ENCODE measurements at places on chromosomes 16 and 17.

DNA sequence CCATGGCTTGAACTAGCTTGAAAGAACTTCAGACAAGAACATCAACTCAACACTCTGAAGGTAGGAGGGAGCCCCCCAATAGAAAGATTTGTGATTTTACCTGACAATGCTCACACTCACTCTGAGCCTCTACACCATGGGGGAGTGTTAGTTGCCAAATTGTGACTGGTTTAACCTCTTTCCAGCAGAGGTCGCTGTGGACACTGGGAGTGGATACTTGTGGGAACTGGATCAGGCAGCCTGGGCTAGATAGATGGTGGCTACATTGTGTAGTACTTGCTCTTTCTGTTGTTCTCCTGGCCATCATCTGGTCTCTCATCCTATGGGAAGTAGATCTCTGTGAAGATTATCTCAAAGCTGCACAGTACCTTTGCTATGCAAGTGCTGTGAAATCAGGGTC, 2.9 kb downstream of the SMPD3 start:
- DNase-seq, result peak; percentile 36

- peak; percentile 32 for DNase-seq
These were observed 2.6 kb upstream of the ADORA2B start for GRCh38 chr17:15942207-15942833.

DNA sequence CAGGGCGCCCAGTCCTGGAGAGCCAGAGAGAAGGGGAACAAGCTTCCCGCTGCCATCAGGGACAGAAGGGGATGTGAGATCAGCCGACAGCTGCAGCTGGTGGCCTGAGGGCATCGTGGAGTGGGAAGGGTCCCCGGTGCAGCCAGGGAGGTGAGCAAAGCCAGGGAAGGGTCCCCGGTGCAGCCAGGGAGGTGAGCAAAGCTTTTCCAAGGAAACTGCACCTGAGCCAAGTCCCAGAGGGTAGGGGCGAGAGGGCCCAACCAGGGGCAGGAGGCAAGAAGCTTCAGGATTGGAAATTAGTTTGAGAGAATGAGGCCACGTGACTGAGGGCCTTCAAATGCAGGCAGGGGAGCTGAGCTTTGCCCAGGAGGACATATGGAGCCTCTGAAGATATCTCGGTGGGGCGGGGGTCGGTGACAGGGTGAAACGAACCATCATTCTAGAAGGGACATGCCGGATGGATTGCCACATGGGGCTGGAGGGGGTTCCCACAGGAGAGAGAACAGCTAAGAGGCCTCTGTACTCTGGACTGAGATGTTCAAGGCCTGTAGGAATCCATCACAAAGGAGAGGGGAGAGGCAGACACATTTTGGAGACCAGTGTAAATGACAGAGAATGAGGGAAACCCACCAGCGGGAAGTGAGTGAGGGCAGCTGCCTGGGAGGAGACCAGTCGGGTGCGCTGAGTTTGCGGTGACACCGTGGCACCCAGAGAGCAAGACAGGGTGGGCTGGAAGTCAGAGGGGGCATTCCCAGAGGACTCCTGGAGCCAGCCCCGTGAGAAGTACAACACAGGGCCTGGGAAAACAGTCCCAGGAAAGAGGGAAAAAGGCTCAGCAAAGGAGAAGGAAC, 31.4 kb upstream of the RPH3AL start:
- DNase-seq, result no peak

- DNase-seq, result peak; percentile 23
These were observed 12.8 kb downstream of the SMIM5 start for GRCh38 chr17:75645889-75646637.

- no peak for DNase-seq
These were observed 191.1 kb downstream of the ZFHX3 start for GRCh38 chr16:72856797-72857196.

GRCh38 chr16:10606607-10607006, 26.2 kb upstream of the EMP2 start:
- DNase-seq, result no peak

DNA sequence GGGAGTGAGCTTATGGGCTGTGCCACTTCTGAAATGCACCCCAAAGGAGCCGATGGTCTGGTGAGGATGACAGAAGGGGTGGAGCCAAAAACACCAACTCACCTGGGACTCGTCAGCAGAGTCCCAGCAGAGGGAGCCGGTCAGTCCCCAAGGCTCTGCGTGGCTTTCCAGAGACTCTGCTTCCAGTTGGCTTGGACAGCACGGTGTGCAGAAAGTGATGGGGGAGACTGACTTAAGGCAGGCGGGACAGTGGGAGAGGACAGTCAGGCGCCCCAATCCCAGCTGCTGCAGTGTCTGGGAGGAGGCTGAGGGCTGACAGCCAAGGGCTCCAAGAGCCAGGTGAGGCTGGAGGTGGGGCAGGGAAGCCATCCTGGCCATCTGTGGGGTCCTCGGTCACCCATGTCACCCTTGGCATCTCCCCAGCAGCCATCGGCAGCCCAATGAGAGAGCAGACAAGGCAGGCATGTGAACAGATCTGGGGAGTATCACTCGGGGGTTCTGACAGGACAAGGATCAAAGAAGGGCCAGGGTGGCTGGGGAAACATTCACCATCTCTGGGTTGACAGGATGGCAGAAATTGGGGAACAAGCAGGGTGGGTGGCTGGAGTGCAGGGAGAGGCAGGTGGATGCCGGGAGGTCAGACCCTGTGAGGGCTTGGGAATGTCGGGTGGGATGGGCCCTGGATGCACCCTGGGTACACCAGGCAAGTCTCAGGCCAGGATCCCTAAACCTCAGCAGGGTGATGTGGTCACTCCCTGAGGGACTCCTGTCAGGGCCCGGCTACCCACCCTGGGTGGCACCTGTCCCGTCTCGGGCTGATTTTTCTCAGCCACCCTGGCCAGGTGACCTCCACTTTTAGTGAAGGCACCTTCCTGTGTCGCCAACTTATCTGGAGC, 8.9 kb upstream of the KRTAP17-1 start:
- DNase-seq, result no peak

DNA sequence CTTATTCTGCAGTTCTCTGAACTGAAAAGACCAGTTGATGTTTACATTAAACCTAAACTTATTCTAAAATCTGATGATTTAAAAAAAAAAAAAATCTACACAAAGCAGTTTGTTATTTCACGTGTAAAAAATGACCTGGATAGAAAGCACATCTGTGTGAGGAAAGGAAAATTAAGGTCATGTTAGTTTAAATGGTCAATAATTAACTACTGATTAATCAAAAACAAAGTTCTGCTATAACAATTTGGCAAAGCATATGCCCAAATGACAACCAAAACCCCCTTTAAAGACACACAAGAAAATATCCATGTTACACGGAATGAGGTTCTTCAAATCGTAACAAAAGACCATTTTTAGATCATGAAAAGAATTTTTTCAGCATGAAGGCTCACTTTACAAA, 30.4 kb downstream of the CACNG1 start:
- DNase-seq, result no peak

DNA sequence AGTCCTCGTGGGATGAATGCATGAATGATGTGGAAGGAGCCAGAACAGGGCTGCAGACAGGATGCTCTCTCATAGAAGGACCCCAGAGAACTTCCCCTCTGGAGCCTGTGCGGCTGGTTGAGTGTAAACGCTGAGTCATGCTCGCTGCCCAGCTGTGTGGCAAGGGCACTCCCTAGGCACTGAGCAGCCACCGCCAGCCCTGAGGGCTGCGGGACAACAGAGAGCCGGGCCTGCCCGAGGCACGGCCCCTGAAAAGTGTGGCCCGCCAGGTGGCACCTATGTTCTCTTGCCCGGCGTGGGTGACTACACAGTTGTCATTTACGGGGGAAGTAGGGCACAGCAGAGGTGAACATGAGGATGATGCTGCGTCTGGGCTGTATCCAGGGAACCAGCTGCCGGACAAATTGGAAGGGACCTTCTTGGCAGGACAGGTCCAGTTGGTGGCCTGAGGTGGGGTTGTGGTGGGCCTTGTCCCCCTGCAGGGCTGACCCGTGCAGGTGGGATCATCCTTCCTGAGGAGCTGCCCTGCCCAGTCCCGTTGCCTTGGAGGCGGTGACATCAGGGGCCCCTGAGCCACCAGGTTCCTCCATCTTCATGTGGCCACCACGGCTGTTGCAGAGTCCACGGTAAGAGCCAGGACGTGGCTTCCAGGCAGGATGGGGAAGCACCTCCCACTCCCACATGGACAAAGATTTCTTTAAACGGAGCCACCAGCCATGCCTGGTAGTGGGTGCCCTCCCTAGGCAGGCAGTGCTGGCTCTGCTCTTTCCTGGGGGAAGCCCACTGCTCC, 94.8 kb upstream of the CBX4 start:
- DNase-seq, result peak; percentile 51

DNA sequence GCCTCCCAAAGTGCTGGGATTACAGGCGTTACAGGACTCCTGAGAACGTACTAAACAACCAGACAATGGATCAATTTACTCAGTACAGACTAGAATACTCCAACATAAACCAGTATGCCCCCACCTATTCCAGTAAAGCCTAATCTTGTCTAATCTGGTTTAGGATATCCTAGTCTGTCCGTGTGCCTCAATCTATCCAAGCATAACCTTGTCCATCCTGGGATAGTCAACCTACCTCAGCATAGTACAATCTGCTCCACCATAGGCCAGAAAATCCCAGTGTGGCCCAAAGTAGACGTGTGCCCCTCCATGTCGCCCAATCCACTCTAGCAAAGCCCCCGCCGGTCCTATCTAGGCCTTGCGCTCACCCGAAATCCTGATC, 625 bp downstream of the DVL2 start:
- no peak for DNase-seq

GRCh38 chr16:80985611-80986010, 21.1 kb downstream of the CMC2 start:
- no peak for DNase-seq

- no peak for DNase-seq
These were observed 13.0 kb downstream of the DCUN1D3 start for GRCh38 chr16:20887207-20887606.

DNA sequence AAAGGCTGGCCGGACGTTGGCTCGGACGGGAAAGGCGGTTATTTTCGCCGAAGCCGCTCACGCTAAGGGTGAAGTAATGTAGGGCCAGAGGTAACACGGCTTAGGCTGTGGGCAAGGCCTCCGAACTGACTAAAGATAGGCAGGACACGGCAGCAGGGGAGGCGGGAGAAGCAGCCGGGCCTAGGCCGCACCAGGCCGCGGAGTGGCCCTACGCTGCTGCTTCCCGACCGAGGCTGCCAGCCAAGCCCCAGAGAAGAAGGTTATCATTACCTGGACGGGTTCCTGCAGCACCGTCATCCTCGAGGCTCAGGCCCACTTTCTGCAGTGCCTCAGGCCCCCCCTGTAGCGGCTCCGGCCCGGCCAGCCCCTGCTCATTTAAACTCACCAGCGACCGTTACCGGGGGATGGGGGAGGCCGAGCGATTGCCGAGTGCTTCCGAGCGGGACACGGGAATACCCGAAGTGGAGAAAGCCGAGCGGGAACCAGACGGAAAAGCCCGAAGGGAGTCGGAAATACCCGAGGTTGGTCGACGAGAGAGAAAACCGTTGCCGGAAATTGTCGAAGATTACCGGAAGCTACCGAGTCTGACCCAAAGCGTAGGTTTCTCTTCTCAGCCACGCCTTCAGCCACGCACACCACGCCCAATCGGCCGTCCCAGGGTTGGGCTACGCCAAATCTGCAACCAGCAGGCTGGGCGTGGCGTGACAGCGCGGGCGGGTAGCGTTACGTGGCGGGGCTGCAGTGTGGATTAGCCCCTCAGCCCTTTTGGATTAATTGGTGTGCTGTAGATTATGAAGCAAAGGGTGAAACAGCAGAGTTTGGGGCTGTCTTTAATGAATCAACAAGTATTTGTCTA, at the start of gene CDC27:
Gene CDC27, minus strand, starts transcription at position 420 of the 856 bp plus-strand sequence. Its CDS starts 123 bp downstream, at position 297.
- peak; percentile 97 for DNase-seq

DNA sequence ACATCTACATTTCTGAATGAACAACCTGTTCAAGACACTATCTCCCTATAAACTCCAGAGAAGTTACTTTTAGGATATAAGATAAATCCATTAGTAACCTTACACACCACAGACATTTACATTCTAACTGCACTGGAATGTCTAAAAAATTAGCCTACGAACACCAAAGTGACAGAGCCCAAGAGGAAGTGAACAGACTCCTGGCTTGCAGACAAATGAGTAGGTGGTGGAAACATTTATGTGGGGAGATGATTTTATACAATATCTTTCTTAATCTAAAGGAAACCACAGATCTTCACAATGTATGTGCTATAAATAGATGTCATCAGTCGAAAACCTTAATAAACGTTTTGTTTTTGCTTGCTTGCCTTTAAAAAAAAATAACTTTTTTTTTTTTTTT, 18.8 kb downstream of the ZNF652 start:
- no peak for DNase-seq

GRCh38 chr17:55683550-55684315, 38.9 kb downstream of the TMEM100 start:
- no peak for DNase-seq

DNA sequence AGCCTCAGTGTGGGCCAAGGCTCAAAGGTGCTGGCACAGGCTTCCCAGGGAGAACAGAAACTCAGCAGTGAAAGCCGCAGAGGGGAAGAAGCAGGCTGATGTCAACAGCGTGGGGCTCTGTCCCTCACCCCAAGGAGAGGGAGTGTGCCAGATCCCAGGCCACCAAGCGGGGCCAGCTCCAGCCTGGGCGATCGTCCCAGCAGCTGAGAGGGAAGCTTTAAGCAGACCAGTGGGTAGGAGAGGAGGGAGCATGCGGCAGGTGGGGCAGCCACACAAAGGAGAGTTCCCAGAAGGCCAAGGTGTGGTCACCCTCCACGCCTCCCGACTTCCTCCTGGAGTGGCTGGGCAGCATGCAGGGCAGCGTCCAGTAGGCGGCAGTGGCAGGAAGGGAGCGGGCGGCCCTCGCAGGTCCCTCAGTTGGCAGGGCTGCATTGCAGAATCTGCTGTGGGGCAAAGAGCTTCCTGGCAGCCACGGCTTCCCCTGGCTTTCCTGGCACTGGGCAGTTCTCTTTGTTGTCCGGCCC, 6.0 kb downstream of the SYNGR2 start:
- DNase-seq, result peak; percentile 51

GRCh38 chr17:71437166-71437565, 683.7 kb upstream of the SOX9 start:
- DNase-seq, result no peak

- DNase-seq, result no peak
These were observed 419.9 kb downstream of the CDH13 start for GRCh38 chr16:83046664-83047063.

- DNase-seq, result no peak
These were observed 139.5 kb downstream of the BCAS3 start for GRCh38 chr17:60817192-60817591.

DNA sequence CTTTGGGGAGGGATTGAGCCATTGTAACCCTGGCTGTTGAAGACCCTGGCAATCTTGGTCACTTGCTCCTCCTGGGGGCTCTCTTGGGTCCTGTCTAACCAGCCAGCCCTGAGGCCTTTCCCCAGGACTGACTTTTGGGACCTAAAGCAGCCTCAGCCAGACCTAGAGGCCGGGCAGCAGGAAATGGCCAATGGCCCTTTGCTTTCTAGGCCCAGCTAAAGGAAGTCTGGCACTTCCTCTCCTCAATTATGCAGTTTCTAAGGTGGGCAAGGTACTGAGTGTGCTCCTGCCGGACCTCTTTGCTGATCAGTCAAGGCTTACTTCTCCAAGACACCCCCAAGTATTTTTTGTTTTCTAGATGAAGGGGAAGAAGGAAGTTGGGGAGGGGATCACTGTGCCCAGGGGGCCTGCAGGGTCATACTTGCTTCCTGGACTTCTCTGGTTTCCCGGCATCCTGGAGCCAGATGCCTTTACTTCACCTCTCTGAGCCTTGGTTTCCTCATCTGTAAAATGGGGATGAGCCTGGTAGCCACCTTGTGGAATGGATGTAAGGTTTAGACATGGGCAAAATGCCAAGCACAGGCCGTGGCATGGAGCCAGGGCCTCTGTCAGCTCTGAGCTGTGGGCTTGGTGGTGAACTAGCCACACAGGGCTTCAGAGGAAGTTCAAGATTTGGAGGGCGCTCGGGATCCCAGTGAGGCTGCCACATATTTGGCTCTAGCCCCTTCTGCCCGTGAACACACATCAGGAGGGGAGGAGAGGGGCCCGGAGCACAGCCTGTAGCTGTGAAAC, 8.6 kb downstream of the CX3CL1 start:
- DNase-seq, result no peak
